ENCODE measurements at places on chromosomes 12 and 14.

DNA sequence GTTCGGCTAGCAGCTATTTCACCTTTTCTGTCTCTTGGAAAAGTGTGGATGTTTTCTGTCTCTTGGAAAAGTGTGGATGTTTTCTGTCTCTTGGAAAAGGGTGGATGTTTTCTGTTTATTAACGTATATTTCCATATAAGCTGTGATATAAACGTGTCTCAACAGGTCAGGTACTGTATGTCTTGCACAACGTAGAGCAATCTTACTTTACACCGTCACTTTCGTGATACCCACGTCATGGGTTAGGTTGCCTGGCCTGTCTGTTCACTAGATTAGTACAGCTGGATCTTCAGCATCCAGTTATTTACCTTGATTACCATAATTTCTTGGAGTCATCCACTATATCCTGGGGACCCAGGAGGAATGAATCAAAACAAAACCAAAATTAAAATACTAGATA lies 14.1 kb downstream of the CLEC7A start:
- DNase-seq: no peak

- no peak for DNase-seq
Measured at GRCh38 chr12:5390174-5390799, 41.6 kb upstream of the NTF3 start.

DNA sequence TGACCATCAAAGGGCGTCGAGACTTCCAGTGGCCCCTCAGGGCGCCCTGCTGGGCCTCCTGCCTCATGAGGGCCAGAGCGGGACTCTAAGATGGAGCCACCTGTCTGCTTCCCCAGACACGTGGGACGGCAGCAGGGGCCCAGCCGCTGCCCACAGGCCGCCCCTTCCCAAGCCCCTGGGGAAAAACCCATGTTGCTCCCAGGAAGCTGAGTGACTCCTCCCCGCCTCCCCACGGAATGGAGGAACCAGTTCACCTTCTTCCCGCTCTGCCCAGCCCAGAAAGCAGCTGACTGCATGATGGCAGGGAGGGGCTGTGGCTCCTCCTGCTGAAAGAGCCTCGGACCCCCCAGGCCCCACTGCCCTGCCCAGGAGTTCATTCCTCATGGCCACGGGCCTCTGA lies 14.9 kb downstream of the RAB35 start:
- DNase-seq: no peak

DNA sequence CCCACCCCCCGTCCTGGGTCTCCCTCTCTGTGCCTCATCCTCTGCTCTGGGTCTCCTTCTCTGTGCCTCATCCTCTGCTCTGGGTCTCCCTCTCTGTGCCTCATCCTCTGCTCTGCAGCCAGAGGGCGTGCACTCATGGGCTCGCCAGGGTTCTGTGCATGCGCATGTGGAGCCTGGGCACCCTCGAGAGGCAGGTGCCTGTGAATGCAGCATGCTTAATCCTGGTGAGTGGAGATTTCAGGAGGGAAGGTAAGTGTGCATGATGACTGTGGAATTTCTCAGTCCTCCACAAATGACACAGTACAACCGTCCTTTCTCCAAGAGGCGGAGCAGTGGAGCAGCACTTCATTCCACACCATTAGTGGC lies 65.2 kb downstream of the EP400 start:
- no peak for DNase-seq

GRCh38 chr12:54463034-54463433 lies 10.4 kb downstream of the GTSF1 start:
- no peak for DNase-seq
